ENCODE measurements at places on chromosomes 4 and X.

DNA sequence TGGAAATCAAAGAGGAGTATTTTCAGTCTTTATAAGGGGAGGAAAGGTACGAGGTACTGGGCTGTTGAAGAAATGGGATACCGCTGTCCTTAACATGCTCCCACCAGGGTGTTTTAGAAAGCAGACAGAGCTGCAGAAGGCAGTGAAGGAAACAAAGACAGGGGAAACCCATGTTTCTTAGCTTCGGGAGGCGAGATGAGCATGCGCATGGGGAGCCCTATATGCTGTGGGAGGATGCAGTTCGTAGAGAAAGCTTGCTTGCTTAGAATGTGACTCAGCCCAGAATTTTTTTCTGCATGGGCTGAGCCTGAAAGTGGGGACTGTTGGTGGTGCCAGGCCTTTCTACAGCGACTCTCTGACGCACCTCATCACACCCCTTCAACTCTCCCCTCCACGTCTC is 28.8 kb upstream of the SCOC start:
- DNase-seq, result no peak

DNA sequence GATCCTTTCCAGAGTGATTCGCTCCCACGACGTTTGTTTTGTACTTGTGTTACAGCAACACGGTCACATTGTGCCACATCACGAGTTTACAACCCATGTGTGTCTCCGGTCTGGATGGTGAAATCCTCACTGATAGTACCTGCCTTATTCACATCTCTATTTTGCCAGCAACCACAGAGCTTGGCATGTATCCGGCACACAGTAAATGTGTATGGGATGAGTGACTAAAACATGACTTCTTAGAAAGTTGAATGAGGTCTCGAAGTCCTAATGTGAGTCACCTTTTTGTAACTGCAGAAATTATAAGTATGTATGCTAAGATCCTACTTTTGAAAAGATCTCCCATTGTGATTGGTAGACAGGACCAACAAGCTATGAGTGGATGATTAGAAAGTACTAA is 7.5 kb downstream of the STOX2 start:
- DNase-seq, result no peak

- DNase-seq, result no peak
Observed at GRCh38 chr4:174427571-174428140, 94.6 kb downstream of the HPGD start.

GRCh38 chrX:21666679-21667078 is 8.5 kb upstream of the KLHL34 start:
- DNase-seq, result no peak

- DNase-seq, result no peak
Observed at GRCh38 chr4:150082241-150082640, 4.0 kb downstream of the DCLK2 start.

DNA sequence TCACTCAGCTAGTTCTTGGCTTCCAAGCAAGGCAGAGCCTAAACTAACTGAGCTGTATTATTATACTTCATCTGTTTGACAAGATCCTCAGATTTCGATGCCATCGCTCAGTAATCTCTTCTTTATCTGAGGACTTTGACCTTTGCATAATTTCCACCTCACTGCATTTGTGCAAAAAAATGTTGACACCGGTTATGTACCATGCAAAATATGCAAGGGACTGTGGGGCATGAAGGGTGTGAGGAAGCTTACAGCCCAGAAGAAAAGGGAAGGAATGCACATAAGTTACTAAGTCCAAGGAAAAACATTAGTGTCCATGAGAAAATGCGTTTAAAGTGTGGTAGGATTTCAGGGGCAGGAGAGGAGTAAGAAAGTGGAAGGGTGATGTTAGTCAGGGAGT is 295.4 kb downstream of the PACRGL start:
- no peak for DNase-seq

DNA sequence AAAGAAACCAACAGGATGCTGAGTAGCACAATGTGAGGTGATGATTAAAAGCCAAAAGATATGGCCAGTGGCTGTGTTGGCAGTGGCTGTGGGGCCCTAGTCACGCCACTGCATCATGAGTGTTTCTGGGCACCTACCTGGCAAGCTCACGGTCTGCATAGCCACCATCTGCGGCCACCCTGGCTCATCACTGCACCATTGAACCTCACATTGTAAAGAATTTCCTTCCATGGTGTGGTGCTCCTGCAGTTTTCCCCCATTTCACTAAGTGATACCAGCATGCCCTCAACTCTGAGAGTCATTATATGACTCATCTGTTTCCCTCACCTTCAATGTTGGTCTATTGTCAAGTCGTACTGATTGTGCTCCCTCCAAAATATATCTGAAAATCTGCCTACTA is 45.5 kb upstream of the CLNK start:
- no peak for DNase-seq

DNA sequence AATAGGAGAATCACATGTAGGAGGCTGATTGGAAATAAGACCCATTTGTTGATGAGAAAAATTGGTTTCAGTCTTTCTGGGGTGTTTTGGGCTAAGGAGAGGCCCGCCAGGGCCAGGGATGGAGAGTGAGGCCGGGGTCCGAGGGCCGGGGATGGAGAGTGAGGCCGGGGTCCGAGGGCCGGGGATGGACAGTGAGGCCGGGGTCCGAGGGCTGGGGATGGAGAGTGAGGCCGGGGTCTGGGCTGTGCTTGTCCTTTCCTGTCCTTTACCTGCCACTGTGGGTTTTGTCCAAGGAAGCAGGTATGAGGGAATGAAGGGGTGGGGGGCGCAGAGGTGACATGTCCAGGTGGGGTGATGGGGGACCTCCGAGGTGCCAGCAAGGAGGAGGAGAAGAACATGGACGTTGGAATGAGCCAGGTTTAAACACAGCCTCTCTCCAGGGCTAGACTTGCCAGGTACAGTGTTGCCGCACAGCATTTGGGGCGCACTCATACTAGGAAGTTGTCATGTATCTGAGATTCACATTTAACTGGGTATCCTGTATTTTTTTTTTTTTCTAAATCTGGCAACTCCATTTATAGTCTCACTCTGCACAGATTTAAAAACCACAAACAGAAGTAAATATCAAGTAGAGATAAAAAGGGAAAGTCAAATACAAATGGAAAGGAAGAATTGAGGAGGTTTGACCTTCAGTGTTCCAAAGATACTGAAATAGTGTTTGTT is 8.8 kb downstream of the RGS12 start:
- DNase-seq, result no peak

DNA sequence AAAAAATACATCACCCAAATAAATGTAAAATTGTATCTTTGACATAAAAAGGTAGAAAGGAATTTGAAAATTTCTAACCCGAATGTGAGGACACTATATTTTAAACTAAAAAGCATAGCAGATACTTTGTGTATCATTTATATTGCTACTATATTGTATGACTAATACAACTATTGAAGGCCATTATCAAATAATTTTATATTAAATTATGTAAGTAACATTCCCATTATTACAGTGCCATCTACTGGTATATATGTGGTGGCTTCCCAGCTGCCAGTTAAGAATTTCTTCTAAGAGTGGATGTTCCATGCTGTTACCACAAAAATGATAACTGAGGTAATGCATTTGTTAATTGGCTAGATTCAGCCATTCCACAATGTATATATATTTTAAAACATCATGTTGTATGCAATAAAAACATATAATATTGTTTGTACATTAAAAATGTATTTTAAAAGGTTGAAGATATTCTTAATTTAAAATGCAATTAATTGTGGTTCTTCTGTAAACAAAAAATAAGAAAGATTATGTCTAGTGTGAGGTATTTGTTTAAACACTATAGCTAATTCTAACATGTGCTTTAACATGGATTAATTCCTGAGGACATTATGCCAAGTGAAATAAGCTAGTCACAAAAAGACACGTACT is 65.3 kb downstream of the EGF start:
- peak; percentile 6 for DNase-seq

- no peak for DNase-seq
Observed at GRCh38 chrX:10897768-10898167, 213.4 kb upstream of the HCCS start.

DNA sequence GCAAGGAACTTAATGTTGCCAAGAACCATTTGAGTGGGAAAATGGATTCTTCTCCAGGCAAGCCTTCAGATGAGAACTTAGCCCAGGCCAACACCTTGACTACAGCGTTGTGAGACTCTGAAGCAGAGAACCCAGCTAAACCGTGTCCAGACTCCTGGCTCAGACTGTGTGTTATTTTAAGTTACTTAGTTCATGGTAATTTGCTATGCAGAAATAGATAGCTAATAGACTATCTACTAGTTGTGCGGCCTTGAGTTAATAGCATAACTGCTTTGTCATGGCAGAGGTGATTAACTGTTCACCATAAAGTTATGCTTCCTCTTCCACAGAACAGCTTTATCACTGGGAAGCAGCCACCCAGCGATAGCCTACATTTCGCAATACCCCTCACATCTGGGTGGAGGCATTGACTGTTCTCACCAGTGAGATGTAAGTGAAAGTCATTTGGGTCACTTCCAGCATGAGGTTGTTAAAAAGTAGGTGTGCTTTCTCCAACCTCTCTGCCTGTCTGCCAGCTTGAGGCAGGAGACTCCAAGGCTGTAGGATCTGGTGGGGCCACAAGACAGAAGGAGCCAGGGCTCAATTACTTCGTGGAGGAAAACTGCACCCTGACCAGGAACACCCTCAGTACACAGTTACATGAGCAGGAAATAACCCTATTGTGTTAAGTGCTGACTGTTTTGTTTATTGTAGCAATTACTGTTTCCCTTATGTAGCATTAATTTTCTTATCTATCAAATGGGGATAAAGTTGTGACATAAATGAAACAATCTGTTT is 94.2 kb downstream of the GPAT3 start:
- DNase-seq, result peak; percentile 81

GRCh38 chr4:70508801-70509200 is 9.6 kb upstream of the AMTN start:
- DNase-seq, result peak; percentile 19

DNA sequence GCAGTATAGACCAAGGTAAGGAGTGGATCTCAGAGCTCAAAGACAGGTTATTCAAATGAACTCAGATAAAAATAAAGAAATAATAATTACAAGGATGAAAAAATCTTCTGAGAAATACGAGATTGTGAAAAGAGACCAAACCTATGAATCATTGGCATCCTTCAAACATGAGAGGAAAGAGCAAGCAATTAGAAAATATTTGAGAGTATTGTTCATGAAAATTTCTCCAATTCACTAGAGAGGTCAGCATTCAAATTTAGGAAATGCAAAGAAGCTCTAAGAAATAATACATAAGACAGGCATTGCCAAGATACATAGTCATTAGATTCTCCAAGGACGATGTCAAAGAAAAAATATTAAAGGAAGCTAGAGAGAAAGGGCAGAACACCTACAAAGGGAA is 93.5 kb upstream of the GALNTL6 start:
- no peak for DNase-seq

- DNase-seq, result peak; percentile 55
Observed at GRCh38 chr4:81030061-81030980, at the start of gene BMP3. Gene BMP3 (plus strand): TSS chr4:81030708. CDS start chr4:81031285, 577 bp downstream.

DNA sequence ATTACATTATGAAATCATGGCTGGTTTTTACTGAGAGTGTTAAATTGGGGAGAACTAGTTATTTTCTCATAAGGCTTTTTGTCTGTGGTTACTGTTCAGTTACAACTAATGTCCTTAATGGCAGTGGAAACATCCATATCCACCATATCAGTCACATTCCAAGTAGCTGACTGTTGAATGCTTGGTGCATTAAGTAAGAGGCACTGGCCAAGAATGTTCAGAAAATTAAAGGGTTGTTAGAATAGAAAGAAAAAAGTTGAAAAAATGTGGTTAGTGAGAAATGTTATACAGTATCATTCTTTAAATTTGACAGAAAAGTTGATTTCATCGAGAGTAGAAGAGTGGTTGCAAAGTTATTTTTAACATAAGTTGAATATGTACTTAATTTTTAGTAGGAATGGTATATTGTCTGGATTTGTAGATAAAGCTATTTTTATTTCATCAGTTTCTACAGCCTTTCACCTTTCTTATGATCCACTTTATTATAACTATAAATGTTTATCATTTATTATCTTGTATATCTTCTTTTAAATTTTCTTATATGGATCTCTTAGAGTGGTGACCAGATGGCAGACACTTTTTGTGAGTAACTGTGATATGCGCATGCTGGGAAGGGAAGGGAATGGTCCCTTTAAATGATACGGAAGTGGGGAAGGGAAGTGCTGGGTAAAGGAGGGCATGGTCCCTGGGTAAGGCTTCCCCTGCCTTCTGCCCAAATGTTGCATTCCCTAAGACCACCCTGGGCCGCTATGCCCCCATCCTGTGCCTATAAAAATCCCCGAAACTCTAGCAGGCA is 2407.1 kb downstream of the ARAP2 start:
- DNase-seq, result no peak

GRCh38 chr4:147960971-147961370 is 229.1 kb downstream of the ARHGAP10 start:
- DNase-seq, result no peak

GRCh38 chr4:165766976-165767375 is 106.1 kb upstream of the TLL1 start:
- no peak for DNase-seq

DNA sequence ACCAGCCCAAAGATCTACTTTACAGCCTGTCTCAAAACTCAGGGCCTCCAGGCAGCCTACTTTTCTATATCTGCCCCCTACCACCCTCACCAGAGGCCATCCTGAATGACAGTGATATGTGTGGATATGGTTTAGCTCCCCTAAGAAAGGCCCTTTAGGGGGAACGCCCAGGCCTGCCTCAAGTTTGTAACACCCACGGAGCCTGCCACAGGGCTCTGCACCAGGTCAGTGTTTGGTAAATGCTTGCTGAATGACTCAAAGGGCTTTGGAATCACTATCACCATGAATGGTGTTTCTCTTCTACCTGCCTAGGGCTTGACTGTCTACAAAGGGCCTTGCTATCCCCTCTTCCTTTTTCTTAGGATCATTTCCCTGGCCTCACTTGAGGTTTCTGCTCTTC is 11.3 kb upstream of the LONRF3 start:
- DNase-seq, result no peak

DNA sequence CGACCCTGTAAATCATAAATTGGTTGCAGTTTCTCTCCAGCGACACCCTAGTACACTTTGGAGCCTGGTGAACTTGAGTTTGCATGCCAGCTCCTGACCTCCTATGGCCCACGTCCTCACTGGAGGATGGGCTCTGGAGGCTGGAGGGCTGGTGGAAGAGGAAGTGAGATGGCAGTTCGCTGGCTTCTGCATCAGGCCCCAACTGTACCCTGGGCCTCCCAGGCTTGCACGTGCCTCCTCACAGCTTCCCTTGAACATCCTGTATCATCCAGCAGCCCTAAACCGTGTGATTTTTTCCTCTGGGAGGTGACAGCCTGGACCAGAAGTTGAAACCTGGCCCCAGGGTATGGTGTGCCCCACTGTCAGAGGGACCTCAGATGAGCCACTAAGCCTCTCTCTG is 78.5 kb downstream of the HTRA3 start:
- no peak for DNase-seq

Data from right lung (tissue), 10 donors.